ENCODE measurements at places on chromosomes 6 and 20. TPM values are rescaled to one million over a fixed set of nuclear protein-coding genes. Genes with fewer than 3 reads are reported as not detected.

Gene RNF182
- total RNA-seq = not detected

DNA sequence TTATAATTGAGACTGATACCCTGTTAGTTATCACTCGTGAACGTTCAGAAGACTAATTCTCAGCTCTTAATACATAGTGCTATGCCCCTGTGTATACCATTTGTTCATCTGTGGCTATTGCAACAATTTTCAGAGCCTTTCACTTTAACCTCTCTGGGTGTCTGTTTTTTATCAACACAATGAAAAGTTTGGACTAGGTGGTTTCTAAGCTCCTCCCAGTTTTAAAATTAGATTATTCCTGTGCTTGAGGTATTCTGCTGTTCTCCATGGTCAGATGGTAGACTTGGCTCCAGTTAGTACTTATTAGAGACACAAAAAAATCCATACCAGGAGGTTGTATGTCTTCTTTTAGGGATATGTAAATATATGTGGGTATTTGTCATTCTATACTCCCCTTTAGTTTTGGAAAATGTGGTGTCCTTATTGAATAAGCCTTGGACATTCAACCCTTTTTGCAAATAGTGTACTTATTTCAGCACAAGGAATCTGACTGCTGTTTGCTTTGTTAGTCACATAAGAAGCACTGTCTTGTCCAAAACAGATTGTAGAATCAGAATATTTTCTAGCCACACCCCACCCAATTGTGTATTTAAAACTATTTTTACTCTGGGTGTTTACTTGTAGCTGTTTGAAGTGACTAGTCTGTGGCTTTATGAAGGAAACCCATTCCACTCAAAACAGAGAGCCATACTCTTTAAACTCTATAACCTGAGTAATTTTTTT is 2.0 kb upstream of the COL10A1 start:
- DNase-seq = no peak

DNA sequence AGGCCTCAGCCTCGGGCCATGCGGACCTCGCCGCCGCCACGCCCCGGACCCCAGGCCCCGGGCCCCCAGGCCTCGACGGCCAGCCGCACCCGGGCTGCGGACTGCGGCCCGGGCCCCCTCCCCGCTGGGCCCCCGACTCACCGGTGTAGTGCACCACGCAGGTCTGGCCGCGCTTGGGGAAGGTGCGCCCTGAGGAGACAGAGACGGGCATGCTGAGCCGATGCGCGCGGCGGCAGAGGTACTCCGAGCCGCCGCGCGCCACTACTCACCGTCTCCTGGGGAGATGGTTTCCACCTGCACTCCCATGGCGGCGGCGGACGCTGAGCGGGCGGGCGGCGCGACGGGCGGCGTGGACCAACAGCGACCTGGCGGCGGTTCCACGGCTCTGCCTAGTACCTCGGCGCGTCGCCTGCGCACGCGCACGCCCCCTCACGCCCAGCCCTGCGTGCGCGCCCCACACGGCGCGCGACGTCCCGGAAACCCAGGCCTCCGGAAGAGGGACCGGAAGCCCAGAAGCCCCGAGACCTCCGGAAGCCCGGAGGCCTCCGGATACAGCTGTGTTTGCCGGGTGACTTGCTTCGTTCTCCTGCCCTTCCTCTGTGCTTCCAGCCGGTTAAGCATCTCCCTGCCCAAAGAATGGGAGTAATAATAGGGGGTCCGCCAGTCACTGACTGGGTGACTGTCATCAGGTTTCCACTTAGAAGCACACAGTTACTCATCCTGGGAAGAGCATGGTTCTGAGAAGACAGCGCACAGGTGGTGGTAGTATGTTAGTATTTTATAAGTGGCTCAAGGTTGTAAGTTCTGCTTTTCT is at the start of gene FKBP1A:
TSS of gene FKBP1A (minus strand) at position 362 of the 814 bp plus-strand sequence. CDS start at position 306, 56 bp downstream.
- DNase-seq = peak; percentile 92

DNA sequence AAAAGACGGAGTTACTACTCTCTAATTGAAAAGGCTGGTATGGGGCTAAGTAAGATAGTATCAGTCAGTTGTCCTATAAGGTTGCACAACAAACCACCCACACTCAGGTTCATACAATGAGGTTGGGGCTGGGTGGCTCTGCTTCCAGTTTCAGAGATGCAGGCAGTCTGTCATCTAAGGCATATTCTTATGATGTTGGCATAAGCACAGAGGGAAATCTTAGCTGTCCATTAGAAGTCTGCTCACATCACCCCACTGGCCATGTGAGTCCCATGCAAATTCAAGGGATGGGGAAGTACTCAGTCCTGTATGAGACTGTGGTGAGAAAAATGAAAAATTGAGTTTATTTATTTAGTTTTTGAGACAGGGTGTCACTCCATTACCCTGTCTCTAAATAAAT is 118.6 kb downstream of the LAMP5 start:
- no peak for DNase-seq

- DNase-seq = no peak
Observed at GRCh38 chr6:85078058-85078457, 313.7 kb upstream of the TBX18 start.

Gene NKX2-4
- total RNA-seq = not detected

GRCh38 chr20:23244156-23244915 is 106.3 kb upstream of the NXT1 start:
- no peak for DNase-seq

DNA sequence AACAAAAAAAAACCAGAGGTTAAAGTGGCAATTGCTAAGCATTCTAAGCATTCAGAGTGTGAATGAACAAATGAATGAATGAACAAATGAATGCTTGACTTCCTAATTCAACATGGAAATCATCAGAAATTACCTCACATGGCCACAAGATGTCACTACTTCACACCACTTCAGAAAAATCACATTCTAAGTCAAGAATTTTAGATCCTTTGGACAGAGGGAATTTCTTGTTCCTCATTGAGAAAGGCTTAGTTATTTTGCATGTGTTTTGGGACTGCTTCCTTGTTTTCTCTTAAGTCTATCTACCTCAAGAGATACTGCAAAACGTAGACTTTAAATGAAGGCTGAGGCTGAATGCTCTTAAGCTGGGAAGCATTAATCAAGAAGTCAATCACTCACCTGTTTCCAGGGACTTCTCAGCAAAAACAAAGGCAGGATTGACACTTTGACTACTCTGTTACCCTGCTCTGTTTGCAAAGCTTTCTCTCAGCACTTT is 120.2 kb downstream of the MBOAT1 start:
- peak; percentile 12 for DNase-seq

- DNase-seq = peak; percentile 18
Observed at GRCh38 chr6:37277001-37277409, 19.1 kb upstream of the TMEM217 start.

GRCh38 chr6:47413752-47414422 is 63.7 kb upstream of the CD2AP start:
- peak; percentile 55 for DNase-seq

Gene ZSCAN16
- 2.3 TPM for total RNA-seq

DNA sequence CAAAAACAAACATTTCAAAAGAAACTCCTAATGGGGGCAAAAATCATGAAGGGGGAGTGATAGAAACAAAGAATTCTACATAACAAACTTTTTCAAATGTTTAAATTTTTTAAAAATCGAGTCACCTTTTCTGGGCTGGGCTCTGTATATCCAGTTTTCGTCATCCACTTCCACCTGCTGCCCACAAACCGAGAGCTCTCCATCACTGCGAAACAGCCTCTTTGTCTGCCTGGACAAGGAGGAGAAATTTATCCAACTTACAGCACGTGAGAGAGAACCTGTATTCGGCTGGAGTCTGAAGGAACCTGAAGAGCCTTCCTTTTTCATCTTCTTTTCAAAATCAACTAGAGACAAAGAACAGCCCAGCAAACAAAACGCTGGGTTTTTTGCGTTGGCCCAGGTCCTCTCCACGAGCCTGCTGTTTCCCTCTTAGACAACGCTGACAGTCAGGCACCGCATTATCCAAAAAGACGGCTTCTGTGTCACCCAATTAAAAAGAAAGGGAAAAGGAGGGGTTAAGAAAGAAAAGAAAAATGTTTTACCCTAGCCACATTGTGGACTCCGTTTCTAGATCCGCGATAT is 72.4 kb upstream of the NHSL1 start:
- DNase-seq = no peak

Gene NR2E1
- total RNA-seq = not detected

DNA sequence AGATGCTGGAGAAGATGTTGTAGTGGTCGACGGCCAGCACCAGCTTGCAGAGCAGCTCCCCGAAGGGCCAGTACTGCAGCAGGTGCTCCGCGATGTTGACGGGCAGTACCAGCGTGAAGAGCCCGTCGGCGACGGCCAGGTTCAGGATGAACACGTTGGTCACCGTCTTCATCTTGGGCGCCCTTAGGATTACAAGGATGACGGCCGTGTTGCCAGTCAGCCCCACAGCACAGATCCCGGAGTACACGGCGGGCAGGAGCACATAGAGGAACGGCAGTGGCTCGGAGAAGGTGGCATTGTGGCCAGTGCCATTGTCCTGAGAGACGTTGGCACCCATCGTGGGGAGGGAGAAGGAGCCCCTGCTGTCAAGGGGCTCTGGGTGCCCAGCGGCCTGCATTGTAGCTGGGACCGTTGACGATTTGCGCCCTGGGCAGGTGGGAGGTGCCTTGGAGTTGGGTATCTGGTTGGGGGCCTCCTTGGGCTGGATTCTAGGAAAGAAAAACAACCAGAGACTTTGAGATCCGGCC is 867 bp downstream of the NPBWR2 start:
- DNase-seq = peak; percentile 1

DNA sequence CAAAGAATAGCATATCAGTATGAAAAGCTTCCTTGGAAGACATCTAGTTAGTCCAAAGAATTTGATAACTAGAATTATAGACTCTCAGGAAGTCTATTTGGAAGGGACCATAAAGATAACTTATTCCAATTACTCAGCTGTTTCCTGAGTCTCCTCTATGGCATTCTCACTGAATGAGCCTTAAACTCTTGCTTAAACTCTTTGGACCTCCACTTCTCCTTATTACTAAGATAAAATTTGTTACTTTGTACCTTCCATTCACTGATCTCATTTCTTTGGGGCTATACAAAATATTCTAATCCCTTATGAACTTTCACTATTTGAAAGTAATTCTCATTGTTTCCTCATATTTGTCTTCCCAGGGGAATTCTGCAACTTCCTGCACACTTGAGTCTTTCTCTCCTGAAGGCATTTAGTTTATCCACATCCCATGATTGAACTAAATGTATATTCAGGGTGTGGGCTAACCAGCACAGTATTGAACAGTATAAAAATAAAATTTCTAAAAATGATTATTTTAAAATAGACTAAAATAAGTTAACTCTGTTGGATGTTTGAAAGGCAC is 67.1 kb upstream of the NOTCH4 start:
- DNase-seq = no peak

DNA sequence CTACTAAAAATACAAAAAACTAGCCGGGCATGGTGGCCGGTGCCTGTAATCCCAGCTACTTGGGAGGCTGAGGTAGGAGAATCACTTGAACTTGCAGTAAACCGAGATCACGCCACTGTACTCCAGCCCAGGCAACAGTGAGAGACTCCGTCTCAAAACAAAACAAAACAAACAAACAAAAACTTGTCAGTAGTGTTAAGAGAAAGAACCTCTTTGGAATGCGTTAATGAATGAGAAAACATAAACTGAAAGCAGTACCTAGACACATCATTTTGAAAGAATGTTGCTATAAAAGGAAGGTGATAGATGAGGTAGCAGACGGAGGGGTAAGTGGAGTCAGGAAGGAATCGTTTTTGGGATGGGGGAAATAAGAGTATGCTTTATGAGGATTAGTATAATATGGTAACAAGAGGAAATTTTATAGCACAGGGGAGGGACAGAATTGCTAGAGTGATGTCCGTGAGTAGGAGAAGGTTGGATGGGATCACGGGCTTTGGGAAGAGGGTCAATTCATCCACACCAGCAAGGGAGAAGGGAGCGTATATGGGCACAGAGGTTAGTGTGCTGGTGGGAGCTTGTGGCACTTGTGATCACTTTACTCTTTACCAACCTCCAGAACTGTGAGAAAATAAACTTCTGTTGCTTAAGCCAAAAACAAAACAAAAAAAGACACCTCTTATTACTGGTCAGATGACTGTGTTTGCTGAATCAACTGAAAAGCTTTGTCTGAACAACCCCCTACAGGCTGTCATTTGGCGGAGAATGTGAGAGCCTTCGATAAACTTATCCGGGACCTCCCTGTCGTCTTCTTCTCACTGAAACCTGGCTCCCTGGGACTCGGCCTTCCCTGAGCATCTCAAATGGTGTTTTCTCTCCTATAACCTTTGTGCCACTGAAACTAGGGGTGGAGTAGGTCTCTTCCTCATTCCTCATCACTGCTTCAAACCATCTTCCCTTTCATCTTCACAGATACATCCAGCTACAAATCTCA is 48.9 kb upstream of the TFAP2A start:
- no peak for DNase-seq

DNA sequence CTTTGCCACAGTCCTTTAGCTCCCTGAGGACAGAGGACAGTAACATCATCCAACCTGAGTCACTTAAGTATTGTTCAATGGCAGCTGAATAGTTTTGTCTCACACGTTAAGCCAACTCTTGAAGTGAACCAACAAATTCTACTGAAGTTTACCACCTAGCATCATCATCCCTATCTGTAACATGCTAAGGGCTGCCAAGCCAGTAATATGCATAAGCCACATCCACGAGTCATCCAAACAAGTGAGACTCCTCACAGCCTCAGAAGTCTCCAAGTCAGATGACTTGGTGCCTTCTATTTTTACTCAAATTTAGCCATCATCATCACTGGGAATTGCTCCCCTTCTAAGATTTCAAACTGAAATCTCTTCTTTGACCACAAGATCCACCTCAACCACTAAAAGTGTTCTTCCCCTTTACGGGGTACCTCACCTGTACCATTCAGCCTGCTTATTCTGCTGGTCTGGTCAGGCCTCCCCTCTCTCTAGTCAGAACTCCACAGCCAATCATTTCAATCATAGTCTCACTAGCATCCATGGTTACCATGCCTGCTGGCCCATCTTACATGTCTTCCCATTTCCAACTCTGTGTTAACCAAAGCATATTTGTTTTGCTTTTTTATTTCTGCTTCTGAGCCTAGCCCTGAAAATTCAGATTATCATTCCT is 73.7 kb downstream of the DTNBP1 start:
- peak; percentile 49 for DNase-seq

Gene KHDC1L
- not detected for total RNA-seq

DNA sequence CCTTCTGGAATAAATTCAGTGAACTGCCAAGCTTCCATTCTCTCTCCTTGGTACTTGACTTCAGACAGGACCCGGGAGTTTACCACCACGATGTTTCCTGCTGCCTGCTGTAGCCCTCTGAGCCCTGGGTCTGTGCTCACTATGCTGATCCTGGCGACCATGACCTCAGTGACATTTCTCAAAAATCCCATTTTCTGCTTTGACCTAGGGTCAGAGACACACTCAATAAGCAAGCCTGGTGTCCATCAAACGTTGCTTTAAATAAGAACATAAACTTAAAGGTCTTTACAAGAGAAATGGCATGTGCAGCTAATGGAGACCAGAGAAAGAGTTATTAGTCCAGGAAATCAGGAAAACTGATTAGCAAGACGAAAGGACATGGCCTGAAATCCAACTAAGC is 509.7 kb upstream of the SULF2 start:
- DNase-seq = no peak

GRCh38 chr6:109767961-109768360 is 76.9 kb downstream of the FIG4 start:
- no peak for DNase-seq

Gene OSER1
- 27.7 TPM for total RNA-seq
